ENCODE measurements at places on chromosomes 1 and 21. TPM values are rescaled to one million over a fixed set of nuclear protein-coding genes. Genes with fewer than 3 reads are reported as not detected.

The SLC45A1 gene
- 2.1 TPM for total RNA-seq

The GPATCH4 gene
- total RNA-seq, result 35.8 TPM

DNA sequence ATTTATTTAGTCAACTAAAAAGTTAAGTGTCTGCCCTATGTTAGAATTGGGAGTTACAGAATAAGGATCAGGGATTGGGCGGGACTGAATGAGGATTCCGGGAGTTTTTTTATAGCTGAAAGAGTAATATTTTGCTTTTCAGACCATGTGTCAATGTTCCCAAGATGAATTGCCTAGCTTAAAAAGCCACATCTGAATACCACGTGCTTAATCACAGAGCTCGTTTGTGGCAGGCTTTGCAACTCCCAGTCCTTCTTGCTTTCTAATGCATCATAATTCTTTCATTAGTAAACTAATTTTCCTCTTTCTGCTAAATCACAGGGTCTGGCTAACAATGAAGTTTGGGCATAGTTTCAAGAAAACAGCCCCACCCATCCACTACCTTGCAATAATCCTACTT, 4.2 kb upstream of the BCL10 start:
- no peak for DNase-seq

DNA sequence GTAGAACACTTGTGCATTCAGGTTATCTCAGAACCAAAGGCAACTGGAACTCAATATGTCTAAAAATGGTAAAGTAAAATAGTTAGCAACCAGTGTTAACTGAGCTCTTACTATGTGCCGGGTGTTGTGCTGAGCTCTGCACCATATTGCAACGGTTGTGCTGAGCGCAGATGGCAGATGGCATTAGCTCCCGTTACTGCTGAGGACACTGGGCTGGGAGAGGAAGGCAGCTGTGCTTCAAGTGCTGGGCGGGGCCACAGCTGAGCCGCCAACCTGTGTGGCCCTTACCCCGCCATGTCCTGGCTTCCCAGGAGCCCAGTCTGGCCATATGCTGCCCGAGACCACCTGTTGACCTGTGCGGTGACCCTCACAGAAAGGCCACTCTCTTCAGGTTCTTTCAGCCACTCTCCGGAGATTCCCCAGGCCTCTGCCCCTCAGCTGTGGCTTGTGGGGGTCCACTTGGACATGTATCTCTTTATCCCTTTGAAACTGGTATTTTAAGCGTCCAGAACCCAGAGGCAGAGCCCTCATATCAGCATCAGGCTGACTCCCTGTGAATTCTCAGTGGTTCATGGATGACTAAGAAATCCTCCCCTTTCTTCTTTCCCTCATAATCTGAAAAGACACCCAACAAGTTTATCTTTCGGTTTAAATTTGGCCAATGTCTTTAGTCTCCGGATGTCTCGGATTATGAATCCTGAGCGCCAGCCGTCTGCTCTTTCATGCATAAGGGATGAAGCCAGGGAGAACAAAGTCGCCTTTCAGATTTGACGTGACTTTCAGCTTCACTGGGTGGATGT, 26.4 kb downstream of the LDLRAP1 start:
- no peak for DNase-seq

DNA sequence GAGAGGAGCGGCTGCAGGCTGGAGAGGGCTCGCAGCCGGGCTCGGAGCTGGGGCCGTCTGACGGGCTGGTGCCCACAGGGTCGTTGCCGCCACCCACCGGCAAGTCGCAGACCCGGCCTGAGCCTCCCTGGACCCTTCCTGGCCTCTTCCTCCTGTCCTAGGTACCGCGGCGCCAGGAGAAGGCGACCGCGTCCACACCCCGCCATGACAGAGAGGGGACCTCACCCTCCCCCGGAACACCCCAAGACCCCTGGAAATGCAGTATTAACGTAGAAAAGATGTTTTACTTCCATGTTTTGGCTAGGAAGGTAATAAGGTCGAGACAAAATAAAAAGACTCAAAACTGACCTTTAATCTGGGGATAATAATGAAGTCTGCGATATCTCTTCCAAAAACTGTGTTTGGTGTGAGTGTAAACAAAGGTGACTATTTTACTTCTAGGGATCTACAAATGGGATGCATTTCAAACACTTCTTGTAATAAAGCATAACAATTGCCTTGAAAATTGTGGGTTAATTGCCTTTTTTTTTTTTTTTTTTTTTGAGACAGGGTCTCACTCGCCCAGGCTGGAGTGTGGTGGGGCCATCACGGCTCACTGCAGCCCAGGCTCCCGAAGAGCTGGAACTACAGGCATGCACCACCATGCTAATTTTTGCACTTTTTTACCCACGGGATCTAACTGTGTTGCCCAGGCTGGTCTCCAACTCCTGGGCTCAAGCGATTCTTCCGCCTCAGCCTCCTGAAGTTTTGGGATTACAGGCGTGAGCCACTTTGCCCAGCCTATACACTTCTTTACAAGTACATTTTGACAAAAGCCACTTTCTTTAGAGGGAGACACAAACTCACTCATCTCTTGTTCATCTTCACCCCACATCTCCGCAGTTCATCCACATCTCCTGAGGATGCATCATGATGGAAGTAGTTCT, 838 bp upstream of the RSRP1 start:
- DNase-seq, result no peak

The RIPPLY3 gene
- total RNA-seq, result not detected
